ENCODE measurements at places on chromosomes 3 and 15. TPM values are rescaled to one million over a fixed set of nuclear protein-coding genes. Genes with fewer than 3 reads are reported as not detected.

AADACL2 gene
- not detected for total RNA-seq

TRPM1 gene
- not detected for total RNA-seq

USF3 gene
- total RNA-seq = 3.8 TPM

GPR62 gene
- not detected for total RNA-seq
